Cortex of kidney (tissue), 1 donor: ENCODE measurements at places on chromosomes 1 and 21.

- DNase-seq: no peak
Observed at GRCh38 chr1:13607002-13607401, 23.4 kb downstream of the PDPN start.

GRCh38 chr1:40899230-40899870 is 37.2 kb upstream of the CITED4 start:
- DNase-seq: no peak

DNA sequence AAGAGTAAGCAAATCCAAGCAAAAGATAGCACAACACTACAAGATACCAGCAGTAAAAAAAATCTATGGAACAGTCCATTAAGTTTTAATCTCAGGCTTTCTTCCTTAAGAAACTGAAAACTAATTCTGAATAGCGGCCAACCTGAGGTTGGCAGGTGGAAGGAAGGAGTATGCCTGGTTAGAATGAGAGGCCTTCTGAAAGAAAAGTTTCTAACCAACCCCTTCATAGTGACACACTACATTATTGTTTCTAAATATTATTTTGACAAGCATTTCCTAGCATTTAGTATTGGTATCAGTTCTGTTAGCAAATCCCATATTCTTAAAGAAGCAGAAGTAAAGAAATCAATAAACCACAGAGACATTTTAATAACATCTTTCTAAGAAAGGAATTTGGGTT is 205.7 kb upstream of the PTBP2 start:
- DNase-seq: no peak

GRCh38 chr1:6162773-6163172 is 17.3 kb downstream of the CHD5 start:
- DNase-seq: no peak
